NCI-H1048 (cell line): ENCODE measurements at places on chromosomes 16 and 17.

DNA sequence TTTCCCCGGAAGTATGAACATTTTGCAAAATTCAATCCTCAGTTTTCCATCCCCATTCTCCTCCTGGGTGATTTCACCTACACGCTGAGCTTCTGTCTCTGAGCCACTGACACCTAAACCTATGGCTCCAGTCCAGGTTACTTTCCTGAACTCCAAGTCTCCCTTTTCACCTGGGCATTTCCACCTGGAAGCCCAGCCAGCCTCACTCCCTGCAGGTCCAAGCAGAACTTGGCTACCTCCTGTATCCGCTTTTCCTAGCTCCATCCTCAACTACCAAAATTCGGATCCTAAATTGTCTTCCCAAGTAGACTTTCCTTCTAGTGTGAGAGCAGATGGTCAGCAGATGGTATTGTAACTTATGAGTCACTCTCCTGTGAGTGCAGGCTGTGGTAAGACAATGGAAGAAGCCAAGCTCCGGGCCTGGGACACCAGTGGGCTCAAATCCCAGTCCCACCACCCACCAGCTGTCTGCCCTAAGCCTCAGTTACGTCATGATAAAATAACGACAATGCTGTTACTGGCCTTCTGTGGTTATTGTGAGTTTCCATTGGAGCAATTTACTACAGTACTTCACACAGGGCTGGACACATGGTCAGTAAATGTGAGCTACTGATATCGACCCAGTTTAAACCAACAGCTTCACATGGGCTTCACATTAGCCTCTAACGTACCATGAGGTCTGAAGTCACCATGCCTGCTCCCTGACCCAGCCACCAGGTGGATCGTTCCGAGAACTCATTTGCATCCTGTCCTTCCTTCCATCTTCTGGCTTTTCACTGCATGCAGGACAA, 33.3 kb downstream of the PECAM1 start:
- DNase-seq, result no peak

DNA sequence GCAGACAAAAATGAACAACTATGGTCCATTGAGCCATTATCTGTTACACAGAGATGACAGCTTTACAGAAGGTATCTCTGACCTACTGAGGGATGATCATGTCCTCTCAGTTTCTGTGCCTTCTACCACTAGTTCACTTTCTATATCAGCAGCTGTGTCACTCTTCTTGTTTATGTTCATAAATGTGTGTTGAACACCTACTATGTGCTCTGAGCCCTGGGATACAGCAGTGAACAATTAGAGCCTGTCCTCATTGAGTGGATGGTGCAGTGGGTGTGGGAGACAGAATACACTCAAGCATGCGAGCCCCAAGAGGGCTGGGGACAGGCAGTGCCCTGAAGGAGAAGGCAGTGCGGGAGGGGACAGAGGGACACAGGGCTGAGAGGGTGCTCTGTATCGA, 92.1 kb downstream of the ABCC6 start:
- no peak for DNase-seq

- no peak for DNase-seq
Observed at GRCh38 chr17:73877962-73878361, 233.7 kb upstream of the SDK2 start.

- no peak for DNase-seq
Observed at GRCh38 chr17:82864713-82865248, 25.0 kb upstream of the ZNF750 start.

DNA sequence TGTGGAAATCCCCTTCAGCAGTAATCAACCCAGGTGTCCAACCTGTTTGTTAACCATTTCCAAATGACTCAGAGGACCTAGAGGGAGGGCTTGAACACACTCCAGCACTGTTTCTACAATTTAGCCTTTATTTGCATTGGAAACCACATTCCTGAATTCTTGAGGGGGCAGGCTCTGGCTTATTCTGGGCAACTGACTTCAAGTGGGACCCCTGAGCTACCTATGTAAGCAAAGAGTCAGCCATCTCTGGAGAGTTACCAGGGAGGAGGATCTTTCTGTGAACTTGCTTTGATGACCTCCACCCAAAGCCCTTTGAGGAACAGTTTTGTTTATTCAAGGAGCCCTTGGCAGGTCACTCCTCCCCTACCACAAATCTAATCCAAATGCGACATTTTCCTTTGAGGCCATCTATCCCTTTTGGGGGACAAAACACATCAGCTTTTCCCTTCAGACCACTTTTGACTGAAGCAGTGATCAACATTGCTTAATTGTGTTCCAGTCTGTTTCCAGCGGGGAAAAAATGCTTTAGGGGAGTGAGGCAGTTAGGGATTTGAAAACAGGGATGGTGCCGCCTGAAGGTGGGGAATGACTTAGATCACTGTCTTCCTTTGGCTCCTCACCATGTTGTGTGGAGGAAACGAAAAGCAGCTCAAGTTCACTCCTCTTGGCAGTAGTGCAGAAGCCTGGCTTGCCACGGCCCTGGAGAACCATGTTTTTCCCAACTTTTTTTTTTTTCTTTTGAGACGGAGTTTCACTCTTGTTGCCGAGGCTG, 46.2 kb downstream of the TUBD1 start:
- peak; percentile 79 for DNase-seq

DNA sequence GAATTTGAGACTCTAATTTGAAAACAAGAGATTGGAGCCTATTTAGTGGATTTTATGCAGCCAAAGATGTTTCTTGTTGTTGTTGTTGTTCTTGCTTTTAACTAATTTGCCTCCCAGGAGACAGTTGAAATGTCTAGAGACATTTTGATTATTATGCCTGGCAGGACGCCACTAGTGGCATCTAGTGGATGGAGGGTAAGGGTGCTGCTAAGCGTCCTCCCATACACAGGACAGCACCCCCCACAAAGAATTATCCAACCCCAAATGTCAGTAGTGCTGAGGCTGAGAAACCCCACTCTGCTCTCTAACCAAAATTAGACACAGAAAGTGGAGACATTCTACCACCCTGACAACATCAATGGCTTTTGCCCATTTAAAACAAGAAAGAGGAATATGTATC, 15.4 kb upstream of the HSBP1 start:
- DNase-seq, result no peak

- DNase-seq, result no peak
Observed at GRCh38 chr16:85026703-85027102, 892 bp upstream of the KIAA0513 start.

DNA sequence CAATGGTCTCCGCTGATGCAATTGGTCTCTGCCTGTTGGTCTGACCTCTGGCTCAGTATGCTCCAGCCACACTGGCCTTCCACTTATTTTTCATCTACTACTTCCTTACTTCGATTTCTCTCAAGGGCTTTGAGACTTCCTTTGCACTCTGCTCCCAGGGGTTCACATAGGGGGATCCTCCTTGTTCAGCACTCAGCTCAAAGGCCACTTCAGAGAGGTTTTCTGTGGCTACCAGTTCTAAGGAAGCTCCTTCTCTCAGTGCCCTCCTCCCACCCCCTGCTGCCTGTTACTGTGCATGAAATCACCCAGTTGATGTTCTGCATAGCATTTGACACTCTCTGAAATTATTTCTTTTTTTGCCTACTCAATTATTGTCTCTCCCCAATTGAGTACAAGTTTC, 476.4 kb downstream of the HS3ST3B1 start:
- no peak for DNase-seq

GRCh38 chr17:9424071-9424640, 151.5 kb downstream of the STX8 start:
- no peak for DNase-seq

- DNase-seq, result no peak
Observed at GRCh38 chr17:18252160-18252559, 6.4 kb downstream of the FLII start.

DNA sequence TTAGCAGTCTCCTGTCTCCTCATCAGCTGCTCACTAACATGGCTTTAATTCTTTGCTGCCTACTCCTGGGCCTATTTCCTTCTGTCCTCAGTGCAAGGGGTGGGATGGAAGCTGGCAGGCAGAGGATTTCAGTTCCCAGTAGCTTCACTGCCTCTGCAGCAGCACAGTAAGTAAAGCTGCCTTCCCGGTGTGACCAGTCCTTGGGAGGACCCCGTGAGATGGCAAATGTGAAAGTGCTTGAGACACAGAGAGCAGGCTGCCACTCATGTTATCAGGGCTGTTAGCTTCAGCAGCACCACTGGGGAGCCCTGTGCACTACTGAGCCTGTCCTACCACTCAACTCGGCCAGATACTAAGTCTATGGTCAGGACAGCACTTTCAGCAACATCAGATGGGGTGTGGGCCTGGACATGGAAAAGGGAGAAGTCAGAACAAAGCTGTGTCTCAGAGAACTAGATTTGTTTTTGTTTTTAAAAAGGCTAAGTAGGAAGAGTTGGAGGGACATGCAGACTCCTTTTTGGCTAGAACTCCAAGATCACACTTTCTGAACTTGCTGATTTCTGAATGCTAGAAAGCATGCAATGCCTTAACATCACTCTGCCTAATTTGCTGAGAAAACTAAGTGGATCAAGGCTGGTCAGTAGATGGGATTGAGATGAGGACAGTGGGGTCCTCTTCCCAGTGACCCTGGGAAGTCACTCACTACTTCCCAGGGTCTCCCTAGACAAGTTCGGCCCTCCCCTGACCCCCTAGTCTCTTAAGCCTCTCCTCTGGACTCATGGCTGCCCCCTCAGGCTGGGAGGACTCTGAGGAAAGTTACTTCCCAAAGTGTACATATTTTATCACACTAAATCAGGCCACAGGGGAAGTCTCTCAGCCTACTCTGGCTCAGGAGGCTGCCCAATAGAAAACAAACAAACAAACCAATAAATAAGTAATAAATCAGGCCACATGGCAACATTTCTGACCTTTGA, 1.1 kb downstream of the ACSF2 start:
- DNase-seq, result no peak

- DNase-seq, result no peak
Observed at GRCh38 chr16:70341600-70341999, 5.1 kb upstream of the DDX19A start.

GRCh38 chr17:57773557-57773956, 28.5 kb upstream of the CCDC182 start:
- DNase-seq, result no peak

- no peak for DNase-seq
Observed at GRCh38 chr17:14688134-14688533, 387.3 kb downstream of the HS3ST3B1 start.

- DNase-seq, result no peak
Observed at GRCh38 chr16:81493755-81494433, 49.3 kb downstream of the CMIP start.

DNA sequence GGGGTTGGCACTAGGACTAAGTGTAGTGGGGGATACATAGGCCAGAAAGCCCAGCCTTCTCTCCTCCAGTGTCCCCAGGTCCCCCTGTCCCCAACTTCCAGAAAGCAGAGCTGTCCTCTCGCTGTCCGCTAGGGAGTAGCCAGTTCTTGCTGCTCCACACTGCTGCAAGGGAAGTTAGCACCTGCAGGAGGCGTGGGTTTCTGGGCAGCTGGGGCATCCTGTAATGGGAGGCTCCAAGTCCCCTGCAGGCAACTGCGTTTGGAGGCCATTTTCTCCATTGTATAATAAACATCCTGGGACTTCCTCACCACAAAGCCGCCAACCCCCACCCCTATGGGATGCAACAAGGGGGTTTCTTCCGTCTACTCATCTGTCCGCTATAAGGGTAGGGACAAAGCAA, 1.7 kb downstream of the RPRML start:
- no peak for DNase-seq

GRCh38 chr16:53964145-53964790, 260.3 kb downstream of the FTO start:
- DNase-seq, result no peak

DNA sequence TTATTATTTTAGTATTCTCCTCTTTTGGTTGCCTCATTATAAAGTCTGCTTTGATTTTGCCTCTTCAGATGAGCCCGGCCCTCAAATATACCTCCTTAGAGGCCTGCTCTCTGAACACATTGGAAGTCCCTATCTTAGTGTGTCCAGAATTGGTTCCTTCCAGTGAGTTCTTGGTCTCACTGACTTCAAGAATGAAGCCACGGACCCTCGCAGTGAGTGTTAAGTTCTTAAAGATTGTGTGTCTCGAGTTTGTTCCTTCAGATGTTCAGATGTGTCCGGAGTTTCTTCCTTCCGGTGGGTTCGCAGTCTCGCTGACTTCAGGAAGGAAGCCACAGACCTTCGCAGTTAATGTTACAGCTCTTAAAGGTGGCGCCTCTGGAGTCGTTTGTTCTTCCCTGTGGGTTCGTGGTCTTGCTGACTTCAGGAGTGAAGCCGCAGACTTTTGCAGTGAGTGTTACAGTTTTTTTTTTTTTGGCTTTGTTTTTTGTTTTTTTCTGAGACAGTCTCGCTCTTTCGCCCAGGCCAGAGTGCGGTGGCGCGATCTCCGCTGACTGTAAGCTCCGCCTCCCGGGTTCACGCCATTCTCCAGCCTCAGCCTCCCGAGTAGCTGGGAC, 45.8 kb upstream of the NOS2 start:
- no peak for DNase-seq

- DNase-seq, result no peak
Observed at GRCh38 chr16:67868290-67868689, 4.6 kb upstream of the EDC4 start.

- DNase-seq, result no peak
Observed at GRCh38 chr17:43616852-43617251, 44.9 kb downstream of the MEOX1 start.

DNA sequence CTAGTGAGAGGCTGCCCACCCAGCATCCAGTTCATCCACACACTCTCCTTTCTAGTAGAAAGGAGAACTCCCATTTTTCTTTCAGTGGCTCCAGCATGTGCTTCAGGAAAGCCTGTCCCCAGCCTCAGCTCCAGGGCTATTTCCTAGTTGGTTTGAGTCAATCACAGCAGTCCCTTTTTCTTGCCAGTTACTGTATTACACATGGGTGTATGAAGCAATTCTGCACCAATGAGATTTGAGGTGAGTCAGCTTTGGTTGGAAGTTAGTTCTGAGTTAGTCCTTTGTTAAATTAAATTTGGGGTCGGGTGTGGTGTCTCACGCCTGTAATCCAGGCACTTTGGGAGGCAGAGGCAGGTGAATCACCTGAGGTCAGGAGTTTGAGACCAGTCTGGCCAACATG, 24.8 kb downstream of the RAD51D start:
- no peak for DNase-seq

DNA sequence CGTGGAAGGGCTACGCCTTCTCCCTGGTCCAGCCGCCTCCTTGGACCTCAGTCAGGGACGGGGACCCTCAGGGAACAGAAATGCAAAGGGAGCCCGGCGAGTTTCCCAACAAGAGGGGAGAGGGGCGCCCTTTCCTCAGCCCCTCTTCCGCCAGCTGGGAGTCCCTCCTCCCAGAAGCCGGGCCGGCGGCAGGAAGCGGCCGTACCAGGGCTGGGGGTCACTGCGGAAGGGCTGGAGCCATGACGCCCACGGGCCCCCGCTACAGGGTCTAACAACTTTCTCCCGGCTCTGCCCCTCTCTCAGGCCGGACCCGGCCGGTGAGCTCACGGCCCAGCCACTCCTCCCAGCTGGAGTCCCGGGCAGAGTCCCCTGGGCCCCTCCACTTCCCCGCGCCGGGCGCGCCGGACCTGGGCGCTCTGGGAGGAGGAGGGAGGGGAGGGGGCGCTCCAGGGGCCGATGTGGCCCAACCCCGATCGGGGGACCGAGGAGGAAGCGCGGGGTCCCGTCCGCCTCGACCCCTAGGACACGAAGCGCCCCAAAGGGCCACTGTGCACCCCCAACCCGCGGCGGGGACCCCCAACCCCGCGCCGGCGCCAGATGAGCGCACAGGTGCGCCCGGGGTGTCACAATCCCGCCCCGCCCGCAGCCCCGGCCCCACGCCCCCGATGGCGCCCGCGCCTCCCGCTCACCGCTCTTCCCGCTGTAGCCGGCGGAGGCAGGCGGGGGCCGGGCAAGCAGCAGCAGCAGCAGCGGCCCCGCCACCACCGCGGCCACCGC, 578 bp downstream of the PGAP6 start:
- no peak for DNase-seq
